Activated naive CD4-positive, alpha-beta T cell treated with anti-CD3 and anti-CD28 coated beads, Interleukin-2, amount 10 ng/mL, durations not matched to agents 7 days and 5 days (primary cell): ENCODE measurements at places on chromosomes 5 and 9.

DNA sequence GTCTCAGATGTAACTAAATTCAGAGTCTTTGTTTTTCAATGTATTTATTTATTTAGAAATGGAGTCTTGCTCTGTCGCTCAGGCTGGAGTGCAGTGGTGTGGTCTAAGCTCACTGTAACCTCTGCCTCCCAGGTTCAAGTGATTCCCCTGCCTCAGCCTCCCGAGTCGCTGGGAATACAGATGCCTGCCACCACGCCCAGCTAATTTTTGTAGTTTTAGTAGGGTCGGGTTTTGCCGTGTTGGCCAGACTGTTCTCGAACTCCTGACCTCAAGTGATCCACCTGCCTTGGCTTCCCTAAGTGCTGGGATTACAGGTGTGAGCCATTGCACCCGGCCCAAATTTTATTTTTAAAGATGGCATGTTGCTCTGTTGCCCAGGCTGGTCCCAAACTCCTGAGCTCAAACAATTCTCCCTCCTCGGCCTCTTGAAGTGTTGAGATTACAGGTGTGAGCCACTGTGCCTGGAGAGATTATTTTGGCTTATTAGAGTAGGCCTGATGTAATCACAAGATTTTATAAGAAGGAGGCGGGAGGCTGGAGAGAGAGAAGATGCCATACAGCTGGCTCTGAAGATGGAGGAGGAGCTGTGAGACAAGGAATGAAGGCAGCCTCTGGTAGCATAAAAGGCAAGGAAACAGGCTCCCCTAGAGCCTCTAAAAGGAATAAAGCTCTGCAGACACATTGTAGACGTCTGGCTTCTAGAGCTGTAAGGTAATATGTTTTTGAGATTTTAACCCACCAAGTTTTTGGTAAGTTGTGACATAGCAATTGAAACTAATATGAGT lies 12.9 kb upstream of the KLF9 start:
- no peak for DNase-seq

GRCh38 chr5:43195670-43196265 lies 3.7 kb downstream of the NIM1K start:
- no peak for DNase-seq

GRCh38 chr5:116303810-116304209 lies 219.0 kb downstream of the COMMD10 start:
- DNase-seq = no peak

DNA sequence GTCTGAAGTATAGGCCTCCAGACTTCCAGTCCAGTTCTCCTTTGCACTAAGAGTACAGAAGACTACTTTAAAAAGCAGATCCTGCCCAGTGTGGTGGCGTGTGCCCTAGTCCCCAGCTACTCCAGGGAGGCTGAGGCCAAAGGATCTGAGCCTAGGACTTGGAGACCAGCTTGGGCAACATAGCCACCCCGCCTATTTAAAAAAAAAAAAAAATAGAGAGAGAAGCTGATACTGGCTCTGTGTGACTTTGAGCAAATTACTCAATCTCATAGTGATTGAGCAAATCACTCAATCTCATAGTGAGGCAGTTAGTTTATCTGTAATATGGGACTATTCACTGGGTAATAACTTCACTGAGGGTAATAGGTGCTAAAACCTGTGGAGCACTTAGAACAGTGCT lies 43.6 kb upstream of the KDM4C start:
- no peak for DNase-seq

DNA sequence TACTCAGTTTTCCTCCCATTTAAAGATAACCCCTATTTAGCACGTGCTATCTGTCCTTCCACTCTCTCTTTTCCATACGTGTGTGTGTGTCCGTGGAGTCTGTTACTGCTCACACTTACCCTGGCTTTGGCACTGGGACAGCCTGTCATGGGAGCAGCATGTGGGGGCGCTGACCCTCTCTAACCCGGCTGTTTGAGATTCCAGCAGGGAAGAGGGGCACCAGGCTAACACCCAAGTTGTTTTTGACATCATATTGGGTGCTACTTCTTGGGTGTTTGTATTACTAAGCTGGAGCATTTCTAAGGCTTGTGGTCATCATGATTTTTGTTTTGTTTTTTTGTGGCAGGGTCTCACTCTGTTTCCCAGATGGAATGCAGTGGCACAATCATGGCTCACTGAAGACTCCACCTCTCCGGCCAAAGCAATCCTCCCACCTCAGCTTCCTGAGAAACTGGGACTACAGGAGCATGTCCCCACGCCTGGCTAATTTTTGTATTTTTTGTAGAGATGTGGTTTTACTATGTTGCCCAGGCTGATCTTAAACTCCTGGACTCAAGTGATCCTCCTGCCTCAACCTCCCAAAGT lies 56.9 kb upstream of the SIMC1 start:
- DNase-seq = no peak

- DNase-seq = no peak
Observed at GRCh38 chr5:82274343-82275211, 3.6 kb downstream of the RPS23 start.

GRCh38 chr9:137880976-137881530 lies 3.5 kb downstream of the CACNA1B start:
- no peak for DNase-seq
